ENCODE measurements at places on chromosomes 2 and 18.

DNA sequence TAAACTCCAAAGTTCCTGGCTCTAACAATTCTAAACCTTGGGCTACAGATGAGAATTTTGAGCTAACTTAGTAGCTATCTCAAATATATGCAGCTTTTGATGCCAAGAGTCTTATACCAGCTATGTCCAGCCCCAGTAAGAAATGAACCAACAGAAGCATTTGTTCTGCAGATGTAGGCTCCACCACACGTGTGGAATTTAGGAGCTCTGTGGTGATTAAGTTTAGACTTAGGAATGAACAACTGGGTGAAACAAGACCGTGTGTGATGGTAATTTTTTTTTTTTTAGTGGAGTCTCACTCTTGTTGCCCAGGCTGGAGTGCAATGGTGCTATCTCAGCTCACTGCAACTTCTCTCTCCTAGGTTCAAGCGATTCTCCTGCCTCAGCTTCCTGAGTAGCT is 179.7 kb downstream of the ANKRD30B start:
- no peak for DNase-seq

GRCh38 chr2:58594762-58595161 is 353.6 kb upstream of the FANCL start:
- no peak for DNase-seq

DNA sequence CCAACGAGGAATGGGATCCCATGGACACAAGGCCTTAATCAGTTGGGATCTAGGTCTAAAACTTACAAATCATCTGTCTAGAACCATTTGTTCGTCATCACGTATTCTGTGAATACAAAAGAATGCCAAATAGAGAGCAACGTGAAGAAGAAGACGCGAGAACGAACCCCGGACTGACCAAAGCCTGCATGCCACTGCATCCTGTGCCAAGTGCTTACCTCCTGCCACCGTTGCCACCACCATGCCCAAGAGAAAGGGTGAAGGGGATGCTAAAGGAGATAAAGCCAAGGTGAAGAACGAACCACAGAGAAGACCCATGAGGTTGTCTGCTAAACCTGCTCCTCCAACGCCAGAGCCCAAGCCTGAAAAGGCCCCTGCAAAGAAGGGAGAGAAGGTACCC is 30.2 kb downstream of the ITSN2 start:
- no peak for DNase-seq

GRCh38 chr18:62759704-62760402 is 44.5 kb downstream of the PHLPP1 start:
- no peak for DNase-seq

GRCh38 chr2:118667964-118668363 is 179.5 kb downstream of the EN1 start:
- DNase-seq, result no peak

DNA sequence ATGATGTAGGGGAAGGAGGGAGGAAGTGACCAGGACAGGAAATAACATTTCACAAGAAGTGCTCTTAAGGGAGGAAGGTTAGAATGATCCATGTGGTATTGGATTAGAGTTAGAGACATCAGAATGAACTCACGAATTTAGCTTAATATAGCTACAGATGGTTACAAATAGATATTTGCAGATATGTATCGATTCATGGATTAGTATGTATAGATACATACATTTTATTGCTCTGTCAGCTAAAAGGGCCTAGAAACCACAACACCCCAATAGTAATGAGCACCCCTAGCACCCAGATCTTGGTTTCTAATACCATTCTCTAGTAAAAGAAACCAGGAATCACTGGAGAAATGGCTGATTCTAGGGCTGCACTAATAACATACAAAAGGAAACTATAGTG is 59.6 kb upstream of the LTBP1 start:
- DNase-seq, result no peak

DNA sequence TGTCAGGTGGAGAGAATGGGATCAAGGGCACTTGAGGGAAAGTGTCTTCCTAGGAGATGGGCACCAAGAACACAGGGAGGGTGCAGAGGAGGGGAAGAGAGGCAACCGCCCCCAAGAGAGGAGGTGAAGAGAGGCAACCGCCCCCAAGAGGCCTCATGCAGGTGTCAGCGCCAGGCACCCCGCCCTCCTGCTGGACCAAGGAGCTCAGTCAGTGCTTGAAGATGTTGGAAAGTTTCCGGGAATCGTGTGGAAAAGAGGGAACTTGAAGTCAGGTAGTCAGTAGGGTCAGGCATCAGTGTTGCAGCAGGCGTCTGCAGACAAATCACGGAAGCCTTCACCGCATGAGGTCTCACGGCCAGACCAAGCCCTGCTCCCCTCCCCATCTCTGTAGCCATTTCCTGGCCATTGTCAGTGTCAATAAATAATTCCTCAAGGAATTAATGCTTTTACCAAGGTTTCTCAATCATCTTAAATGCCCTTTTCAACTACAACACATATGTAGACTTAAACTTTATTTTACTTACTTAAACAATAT is 353.1 kb downstream of the EIPR1 start:
- DNase-seq, result no peak

DNA sequence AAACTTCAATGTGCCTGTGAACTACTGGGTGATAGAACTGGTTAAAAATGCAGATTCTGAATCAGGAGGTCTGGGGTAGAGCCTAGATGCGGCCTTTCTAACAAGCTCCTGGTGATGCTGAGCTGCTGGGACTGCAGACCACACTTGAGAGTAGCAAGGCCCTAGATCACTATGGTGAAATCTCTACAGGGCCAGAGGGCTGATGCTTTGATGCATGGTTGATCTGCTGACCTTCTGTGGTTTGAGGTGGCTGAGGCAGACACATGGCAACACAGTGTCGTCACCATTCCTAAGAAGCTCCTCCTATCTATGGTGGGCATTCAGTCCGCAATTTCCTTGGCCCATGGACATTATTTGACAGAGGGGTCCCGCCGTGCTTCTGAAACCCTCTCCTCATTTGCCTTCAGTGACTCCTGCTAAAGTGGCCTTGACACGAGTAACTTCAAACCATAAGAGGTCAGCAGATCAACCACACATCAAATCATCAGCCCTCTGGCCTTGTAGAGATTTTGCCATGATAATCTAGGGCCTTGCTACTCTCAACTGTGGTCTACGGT is 19.8 kb downstream of the CCDC68 start:
- DNase-seq, result no peak

DNA sequence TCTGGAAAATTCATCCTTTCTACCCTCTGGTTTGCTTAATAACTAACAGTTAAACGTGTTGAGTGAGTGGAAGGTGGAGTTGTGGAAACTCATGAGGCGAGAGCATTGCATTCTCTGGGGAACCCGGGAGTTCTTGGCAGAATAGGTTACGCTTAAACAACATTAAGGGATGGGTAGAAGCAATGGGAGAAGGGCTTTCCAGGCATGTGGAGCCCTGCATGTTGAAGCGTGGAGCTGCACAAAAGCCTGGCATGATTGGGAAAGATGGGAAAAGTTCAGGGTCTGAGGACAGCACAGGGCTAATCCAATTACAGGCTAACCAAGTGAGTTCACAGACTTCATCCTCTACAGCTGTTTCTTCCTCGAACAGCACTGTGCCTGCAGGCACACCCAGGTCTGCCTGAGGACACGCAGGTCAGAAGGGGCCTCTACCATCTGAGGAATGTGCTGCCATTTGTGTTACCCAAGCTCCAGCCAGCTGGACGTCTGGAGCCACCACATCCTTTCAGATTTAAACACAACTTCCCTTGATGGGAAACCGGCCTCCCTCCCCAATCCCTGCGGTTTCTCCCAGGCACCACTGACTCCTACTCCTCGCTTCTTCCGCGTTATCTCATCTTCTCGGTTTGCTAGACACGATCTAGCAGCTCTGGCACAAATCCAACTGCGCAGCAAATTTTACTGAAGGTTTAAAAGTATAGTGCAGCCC is 164.2 kb downstream of the ANTXR1 start:
- DNase-seq, result no peak

DNA sequence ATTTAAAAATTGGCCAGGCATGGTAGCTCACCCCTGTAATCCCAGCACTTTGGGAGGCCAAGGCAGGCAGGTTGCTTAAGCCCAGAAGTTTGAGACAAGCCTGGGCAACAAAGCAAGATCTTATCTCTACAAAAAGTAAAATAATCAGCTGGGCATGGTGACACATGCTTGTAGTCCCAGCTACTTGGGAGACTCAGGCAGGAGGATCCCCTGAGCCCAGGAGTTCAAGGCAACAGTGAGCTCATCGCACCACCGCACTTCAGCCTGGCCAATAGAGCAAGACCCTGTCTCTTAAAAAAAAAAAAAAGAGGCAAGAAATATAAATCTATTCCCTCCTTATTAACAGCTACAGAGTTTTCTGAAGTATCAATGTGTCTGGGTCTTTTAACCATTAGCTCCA is 51.9 kb downstream of the ESCO1 start:
- no peak for DNase-seq
